Foreskin melanocyte (primary cell): ENCODE measurements at places on chromosomes 4 and X.

DNA sequence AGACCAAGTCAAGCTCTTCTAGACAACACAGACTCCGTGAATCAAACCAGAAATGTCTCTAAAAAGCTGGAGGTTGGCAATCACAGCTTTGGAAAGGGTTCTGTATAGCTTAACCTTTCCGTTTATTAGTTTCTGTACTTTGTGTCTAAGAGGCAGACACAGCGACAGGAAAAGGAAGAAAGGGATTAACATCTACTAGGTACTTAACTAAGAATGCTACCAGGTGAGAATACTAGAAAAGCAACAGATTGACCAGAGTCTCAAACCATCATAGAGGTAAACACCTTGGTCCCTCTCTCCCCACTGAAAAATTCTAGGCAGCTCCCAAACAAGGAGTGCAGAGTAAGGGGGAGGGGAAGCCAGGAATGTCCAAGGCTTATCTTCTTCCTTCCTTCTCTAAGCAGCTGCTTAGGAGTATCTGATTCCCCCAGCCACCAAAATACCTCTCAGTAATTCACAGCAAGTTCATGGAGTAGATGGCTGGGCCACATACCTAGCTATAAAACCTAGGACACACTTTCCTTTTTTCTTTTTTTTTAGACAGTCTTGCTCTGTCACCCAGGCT lies 80.8 kb downstream of the APBB2 start:
- DNase-seq = no peak

GRCh38 chr4:146486565-146486964 lies 35.2 kb downstream of the SLC10A7 start:
- DNase-seq = no peak

DNA sequence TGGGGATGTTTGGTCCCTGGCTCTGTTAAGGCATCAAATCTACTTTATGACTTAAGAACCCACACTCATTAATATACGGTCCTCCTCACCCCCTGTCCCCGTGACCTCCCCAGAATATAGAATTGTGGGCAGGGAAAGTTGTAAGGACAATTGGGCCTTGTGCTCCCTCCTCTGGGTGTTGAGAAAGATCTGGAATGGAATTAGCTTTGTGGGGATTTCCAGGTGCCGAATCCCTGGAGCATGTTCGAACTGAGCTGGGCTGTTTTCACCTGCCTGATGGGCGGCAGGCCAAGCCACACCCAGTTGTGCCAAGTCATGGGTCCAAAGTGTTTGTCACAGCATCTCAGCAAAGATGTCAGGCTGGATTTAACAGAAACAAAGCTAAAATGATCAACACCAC lies 349.3 kb upstream of the KLF3 start:
- peak; percentile 61 for DNase-seq

DNA sequence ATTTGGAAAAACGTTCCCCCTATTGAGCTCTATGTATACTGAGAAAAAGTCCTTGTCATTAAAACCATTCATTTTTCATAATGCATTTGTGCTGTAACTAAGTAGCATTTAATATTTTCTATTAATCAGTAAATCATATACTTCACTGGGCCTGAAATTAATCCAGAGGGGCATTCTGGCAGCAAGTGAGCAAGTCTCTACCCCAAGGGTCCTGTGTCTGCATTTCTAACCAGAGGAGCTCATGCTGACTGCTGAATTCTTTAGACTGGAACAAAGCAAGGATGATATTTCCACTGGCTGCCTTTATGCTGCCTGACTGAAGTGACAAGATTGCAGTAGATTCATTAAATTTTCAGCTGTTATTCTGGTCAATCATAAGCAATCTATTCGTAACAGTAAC lies 246.5 kb downstream of the SLITRK2 start:
- DNase-seq = no peak

- DNase-seq = no peak
Observed at GRCh38 chrX:136907621-136908020, 27.1 kb upstream of the RBMX start.

GRCh38 chr4:104490770-104491480 lies 3.8 kb downstream of the CXXC4 start:
- peak; percentile 10 for DNase-seq

DNA sequence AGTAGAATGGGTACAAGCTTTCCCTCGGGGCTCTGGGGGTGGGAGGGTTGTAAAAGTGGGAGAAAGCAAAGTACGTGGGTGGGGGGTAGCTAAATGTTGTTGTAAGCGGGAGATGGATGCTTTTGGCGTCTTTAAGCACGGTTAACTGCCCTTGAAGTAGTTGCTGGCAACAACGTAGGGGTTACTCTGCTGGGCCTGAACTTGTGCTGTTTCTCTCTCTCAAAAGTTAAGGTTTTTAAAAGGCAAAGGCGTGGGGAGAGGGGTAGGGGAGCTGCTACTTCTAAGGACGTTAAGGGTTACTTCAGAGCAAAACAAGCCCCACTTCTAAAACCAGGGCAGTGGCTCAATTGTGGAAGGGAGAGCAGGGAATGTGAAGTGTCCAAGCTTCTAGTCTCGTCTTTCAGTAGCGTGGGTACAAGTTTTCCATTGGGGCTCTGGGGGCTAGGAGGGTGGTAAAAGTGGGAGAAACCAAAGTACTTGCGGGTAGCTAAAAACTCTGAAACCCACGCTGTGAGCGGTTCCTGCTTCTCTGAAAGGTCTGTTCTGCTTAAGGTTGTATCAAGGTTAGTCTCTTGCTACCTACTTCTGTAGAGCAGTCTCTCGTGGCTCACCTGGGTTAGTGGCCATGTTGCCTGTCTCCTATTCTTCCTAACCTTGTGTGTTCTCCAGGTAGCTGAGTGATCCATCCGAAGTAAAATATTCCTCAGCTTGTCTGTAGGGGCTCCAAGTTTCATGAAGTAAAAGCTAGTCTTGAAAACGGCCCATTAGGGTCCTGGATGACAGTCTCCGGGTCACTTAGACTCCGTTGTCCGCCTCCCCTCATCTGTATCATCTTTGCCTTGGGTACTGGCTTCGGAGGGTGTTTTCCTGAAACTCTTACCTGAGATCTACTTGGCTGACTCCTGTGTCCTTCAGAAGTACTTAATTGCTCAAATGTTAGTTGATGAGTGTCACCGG lies 1.7 kb upstream of the WDR1 start:
- no peak for DNase-seq

DNA sequence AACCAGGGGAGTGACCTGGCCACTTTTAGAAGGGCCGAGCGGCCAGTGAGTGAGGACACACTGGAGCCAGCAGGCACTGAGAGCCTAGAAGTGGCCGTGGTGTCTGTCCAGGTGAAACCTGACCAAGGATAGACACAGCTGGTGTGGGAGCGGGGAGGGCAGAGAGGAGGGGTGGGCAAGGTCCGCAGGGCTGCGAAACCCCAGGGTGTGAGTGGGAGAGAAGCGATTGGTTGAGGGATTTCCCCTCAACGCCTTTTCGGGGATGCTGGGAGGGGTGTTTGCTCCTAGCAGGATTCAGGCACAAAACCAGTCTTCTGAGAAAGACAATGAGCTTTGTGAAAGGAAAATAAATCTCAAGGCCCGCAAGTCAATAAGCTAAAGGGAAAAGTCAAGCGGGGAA lies 33.2 kb upstream of the ARSD start:
- no peak for DNase-seq

DNA sequence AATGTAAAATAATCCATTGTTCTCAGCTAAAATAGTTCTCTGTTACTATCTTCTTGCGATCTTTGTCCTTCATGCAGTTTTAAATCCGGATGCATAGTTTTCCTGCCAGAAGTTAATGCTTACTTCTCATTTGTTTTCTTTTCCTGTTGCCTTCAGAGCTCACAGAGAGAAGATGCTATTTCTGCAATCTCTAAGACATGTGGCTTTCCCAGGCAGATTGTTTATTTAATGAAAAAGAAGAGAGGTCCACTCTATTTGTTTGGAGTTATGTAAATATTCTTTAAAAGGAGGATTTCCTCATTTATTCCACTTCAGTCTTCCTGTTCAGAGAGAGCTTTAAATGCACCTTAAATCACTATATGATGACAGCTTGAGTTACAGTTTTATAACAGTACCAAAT lies 39.3 kb upstream of the HPGD start:
- no peak for DNase-seq

GRCh38 chr4:22500831-22501714 lies 14.8 kb downstream of the ADGRA3 start:
- DNase-seq = no peak

DNA sequence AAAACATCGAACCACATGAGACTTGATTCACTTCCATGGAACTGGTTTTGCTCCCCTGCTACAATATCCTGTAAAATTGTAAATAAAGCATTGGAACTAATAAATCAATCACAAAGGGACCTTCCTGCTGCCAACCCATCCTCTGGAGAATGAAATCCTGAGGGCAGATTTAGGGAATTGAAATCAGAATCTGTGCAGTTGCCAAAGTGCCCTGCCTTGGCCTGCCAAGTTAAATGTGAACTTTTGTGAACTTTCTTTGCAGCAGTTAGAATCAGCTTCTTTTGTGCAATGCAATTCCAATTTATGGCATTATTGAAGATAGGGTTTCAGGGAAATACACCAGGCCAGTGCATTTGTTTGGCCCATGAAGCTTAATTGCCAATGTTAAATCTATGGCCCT lies 263.1 kb downstream of the PTTG2 start:
- no peak for DNase-seq

DNA sequence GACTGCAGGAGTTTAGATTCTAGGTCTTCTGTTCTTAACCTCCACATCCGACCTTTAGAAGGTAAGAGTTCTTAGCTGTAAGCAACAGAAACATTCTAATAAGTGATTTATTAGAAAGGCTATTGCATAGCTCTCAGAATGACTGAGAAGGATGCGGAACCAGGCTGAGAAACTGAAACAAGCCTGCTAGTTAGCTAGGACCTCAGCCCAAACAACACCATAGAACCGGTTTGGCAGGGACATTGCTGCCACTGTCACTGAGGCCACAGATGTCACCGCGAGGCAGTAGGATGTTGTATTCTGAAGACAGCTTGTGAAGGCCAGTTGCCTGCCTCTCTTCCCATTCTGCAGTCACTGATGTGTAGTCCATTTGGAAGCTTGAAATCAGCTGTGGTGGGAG lies 160.0 kb upstream of the ARX start:
- DNase-seq = no peak

DNA sequence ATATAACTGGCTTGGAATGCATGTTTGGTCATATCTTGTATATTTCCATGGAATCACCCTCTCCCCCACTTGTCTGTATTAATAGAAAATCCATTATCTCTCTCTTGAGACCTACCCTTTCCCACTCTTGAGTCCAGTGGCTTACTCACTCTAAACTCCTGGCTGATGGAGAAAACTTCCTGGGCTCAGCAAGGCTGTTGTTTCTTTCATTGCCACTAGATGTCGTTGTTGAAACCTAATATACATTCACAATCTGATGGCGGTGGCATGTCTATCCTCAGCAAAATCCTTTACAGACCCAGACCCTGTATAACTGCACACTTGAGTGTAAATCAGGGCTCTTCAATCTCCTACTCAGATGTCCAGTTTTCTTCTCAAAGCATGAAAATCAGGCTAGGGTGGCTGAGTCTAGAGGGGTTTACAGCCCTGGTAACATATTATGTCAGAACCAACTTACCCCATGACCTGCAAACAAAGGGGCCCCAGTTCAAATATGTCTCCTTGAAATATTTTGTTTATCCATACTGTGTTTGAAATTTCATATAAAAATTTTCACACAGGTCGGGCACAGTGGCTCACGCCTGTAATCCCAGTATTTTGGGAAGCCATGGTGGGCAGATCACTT lies 70.0 kb upstream of the FAM241A start:
- DNase-seq = peak; percentile 43

DNA sequence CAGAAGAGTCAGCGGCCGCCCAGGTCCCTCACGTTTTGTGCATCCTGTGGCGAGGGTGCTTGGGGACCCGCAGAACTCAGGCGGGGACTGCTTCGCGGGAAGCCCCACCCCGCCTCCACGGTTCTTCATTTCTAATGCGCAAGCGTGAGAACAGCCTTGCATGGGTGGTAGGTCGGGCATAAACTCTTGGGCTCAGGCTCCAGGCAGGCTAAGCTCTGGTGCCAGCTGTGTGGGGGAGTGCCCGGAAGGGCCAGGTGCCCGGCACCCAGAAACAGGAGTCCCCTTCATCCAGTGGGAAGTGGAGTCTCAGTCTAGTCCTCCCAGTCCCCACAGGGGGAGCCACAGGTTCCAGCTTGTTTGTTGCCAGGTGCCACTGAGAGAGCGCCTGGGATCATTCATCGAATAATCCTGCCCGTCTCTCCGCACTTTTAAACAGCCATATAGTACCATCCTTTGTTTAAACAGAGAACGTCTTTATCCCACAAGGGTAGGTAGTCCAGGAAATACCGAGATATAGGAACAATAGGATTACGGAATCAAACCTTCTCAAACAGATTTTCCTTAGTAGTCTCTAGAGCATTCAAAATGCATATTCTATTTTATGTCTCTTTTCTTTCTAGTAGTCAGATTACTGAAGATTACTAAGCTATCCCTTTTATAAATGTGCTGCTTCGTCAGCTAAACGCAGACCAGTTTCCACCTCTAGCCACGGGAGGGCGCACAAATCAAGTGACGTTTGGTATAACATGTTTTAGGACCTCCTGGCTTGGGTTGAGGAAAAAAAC lies 12.7 kb upstream of the RBBP7 start:
- peak; percentile 42 for DNase-seq

DNA sequence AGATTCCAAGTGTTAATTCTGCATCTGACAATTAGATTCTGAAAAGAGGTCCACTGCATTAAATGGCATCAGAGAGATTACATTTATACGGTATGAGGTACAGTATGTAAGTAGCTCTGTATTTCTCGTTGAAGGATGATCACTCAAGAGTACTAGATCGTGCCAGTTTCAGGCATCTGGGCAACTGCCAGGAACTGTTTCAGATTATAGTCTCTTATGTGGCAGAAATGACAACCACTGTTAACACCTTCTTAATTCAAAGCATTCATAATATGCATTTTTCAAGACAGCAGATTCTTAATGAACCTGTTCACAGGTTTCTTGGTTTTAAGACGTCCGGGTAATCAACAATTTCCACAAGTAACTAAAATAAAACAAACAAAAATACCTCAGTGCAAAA lies 1.6 kb downstream of the ANKRD50 start:
- DNase-seq = no peak

- no peak for DNase-seq
Observed at GRCh38 chrX:28901637-28902036, 314.4 kb downstream of the IL1RAPL1 start.

GRCh38 chr4:140126261-140126660 lies 27.7 kb downstream of the MAML3 start:
- DNase-seq = no peak

DNA sequence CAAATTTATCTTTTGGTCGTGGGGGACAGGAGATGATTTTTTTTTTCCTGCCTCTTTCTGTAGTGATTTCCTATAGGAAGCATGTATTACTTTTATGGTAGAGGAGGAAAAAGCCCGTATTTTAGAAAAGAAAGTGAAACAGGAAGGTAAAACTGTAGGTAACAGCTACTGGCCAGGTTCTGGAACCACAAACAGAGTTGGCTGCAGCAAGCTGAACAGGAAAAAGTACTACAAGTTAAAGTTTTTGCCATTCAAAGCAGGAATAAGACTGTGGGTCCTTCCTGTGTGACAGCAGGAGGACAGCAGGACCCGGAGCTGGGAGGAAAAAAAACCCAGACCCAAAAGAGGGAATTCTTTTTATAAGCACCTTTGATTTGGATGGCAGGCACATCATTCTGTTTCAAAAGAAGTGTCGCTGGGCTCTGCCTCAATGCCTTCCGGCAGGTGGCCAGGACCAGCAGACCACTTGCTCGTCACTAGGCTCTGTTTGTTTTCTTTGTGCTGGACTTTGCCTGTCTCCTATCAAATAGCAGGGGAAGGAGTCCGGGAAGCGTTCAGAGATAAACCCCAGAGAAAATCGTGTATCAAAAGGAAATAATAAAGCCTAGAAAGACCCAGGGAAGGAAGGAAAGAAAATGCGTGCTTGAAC lies 277.9 kb downstream of the ADGRA3 start:
- DNase-seq = no peak

GRCh38 chr4:112302320-112303274 lies 5.4 kb downstream of the ALPK1 start:
- DNase-seq = no peak
